ENCODE measurements at places on chromosomes 2 and 18.

DNA sequence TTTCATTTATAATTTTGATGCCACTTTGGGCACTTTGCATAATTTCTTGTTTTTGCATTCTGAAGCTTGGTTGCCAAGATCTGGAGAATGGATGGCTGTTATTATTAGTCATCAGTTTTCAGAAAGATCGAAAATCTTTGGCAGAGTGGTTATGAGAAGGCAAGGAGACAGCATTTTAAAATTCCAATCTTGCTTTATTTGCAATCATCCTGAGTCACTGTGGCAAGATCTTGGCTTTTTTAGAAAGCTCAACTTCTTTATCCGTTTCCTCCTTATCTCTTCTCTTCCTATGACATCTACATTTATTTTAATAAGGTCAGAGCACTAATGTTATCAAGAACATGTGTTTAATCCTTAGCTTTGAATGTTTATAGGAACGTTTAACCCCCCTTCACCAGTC, 31.1 kb upstream of the EIF2AK3 start:
- DNase-seq: no peak

GRCh38 chr18:51397347-51397962, 200.0 kb upstream of the MEX3C start:
- no peak for DNase-seq

DNA sequence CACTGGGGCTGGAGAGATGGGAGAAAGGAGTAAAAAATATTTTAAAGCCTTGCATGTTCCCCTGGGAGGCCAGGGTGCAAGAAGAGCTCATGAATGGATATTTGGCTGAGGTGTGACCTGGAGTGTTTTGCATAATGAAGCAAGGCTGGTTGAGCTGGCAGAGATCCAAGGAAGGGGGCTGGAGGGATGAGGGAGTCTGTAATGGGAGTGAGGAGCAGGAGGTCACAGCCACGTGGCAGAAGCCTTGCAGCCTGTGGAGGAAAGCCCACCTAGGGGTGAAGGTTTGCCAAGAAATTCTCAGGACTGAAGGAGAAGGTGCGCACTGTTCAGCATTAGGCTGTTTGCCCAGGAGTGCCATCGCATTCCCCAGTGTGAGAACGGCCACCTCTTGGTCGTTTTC, 40.3 kb upstream of the ATP8B1 start:
- DNase-seq: no peak

DNA sequence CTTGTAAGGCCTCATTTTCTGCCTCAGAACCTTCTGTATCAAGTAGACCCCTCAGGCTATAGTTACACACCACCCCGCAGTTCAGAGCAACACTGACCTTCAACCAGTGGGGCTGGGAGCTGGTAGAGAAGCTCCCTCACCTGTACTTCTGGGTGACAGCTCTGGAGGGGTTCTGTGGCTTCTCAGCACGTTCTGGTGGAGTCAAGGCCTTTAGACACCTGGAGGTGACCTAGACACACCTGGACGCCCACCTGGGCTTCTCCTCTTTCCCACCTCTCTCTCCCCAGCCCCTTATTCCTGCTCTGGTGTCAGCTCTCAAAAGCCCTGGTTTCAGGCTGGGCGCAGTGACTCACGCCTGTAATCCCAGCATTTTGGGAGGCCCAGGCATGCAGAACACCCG, 7.3 kb upstream of the CIB4 start:
- no peak for DNase-seq

DNA sequence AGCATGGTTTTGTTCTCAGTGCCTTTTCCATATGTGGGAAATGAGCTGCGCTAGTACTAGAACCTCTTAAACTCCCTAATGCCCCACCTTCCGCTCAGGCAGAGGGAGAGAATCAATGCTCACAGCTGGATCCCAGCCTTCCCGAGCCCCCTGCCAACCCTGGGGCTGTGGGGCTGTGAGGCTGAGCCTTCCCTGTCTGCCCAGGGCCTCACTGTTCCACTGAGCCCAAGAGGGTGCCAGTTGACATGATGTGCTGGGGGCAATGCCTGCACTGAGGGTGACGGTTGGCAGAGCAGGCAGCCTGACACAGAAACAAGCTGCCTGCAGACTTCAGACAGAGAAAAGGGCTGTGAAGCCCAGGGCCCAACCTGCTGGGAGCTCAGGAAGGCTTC, 602.4 kb upstream of the RAB6C start:
- no peak for DNase-seq

DNA sequence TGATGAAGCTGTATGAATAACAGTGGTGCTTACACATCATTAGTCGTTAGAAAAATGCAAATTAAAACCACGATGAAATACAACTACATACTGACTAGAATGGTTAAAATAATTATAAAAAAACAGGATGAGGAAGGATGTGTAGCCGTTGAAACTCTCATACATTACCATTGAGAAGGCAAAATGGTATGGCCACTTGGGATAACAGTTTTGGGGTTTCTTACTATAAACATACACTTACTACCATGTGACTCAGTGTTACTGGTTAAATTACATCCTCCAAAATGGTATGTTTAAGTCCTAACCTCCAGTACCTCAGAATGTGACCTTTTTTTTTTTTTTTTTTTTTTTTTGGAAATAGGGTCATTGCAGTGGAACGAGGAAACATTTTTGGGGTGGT, 58.4 kb downstream of the UBE2E3 start:
- DNase-seq: no peak

DNA sequence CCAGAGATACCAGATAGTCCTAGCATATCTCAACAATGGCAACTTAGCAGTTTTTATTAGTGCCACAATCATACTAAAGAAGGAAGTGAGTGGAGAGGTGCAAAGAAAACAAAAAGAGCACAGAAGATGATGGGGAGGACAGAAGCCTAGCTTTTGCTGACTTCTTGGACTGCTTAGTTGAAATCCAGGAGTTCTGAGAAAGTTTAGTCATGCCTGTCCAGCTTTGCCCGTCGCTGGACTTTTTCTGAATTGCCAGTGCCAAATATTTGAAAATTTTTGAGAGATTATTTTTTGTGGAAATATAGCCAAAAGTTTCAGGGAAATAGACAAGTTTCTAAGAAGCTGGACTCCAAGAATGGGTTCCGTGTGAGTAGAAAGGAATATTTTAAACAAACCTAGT, 558.7 kb upstream of the TNP1 start:
- no peak for DNase-seq

DNA sequence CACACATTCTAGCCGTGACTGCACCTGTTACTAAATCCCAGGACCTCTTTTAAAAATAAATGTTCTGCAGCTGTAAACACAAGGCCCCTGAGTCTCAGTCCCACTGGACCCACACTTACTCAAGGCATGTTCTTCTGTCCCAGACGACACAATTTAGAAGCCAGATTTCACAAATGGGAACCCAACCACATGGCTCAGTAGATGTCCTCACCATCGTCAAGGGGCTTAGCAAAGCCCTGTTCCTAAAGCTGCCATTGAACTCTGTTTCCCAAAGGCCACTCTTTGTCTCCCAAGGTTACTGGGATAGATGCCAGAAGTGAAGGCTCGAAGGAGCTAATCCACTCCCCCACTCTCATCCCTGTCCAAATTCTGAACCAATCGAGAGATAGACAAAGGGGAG, 301.0 kb downstream of the GALR1 start:
- DNase-seq: no peak

GRCh38 chr2:138059487-138060300, 95.4 kb downstream of the HNMT start:
- DNase-seq: no peak

GRCh38 chr2:234256516-234256915, 206.0 kb downstream of the SPP2 start:
- no peak for DNase-seq

DNA sequence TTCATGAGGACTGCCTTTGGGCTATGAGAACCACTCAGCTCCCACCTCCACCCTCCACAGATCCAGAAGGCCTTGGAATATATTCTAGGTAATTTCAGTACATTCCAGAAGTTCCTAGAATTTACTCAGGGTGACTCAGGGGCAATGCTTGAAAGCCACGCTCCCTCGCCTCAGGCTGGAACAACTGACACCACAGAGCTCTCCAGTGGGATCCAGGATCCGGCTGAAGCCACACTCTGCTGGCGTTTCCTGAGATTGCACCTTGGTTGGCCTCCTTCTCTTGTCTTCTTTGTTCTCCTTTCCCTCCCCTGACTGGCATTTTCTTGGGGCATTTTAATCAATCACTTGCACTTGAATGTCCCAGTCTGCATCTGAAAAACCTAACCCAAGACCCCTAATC, 92.6 kb upstream of the KCNE4 start:
- DNase-seq: peak; percentile 35

DNA sequence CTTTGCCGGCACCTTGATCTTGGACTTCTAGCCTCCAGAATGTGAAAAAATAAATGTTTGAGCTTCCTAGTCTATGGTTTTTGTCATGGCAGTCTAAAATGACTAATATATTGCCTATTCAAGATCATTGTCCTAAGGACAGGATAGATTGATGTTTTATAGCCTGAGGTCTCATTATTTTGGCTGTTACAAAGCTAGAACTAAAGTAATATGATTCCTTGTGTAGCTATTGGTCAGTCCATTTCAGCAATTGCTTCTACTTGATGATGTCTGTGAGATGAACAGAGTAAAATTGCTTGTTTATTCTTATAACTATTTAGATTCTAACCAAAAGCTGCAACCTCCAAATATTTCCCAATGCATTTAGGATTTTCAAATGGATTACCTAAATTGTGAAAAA, 145.0 kb downstream of the HRH4 start:
- no peak for DNase-seq

- no peak for DNase-seq
Measured at GRCh38 chr2:24907116-24907515, 12.9 kb downstream of the ADCY3 start.
